Activated T-cell treated with anti-CD3 and anti-CD28 coated beads for 4 hours (primary cell): ENCODE measurements at places on chromosomes 13 and 19.

DNA sequence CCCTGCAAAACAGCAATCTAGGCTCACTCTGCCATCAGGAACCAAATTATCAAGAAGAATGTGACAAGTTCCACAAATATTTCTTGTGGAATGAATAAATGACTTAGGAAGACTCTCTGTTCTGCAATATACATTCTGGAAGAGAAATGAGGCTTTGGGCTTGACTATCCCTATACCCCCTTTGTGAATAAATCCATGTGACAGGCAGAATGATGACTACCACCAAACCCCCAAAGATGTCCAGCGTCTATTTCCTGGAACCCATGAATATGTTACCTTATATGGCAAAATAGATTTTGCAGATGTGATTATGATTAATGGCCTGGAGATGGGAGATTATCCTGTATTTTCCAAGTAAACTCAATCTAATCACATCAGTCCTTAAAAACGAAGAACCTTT is 139.3 kb downstream of the ENOX1 start:
- no peak for DNase-seq

DNA sequence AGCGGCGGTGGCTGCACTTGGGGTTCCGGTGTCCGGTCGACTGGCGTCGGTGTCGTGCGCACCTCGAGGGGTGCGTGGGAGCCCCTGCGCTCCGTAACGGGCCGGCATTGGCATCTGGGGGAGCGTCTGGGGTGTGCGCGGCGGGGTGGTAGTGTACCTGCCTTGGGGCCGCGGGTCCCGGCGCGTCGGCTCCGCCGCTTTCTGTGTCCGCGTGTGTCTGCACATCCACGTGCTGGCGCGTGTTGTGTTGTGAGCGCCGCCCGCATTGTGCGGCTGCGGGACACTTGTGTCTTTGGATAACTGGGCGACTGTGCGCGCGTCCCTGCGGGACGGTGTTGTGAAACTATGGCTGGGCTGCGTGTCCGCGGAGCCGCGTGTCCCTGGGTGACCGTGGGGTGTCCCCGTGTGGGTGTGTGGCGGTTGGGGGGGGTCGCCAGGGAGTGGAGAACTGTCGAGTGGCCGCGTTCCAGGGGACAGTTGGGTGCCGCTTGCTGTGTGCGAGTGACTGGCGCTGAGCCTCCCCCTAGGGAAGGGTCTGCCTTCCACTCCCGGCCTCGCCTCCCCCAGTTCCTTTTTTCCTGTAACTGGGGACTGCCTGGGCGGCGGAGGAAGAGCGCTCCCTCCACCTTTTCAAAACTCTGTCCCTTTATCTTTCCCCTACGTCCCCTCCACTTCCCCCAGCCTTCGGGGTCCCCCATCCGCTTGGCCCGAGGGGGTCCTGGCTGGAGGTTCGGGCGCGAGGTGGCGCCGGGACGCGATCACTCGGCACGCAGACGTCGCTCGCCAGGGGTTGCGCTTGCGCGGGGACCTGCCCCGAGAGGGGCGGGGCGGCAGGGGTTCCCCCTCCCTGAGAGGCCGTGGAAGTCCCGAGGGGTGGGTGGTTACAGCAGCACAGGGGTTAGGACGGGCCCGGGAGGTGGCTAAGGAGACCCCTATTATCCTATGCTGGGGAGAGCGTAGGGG is 5.7 kb upstream of the NFIC start:
- DNase-seq = peak; percentile 74

- no peak for DNase-seq
These were observed 39.3 kb upstream of the KL start for GRCh38 chr13:32976912-32977311.

DNA sequence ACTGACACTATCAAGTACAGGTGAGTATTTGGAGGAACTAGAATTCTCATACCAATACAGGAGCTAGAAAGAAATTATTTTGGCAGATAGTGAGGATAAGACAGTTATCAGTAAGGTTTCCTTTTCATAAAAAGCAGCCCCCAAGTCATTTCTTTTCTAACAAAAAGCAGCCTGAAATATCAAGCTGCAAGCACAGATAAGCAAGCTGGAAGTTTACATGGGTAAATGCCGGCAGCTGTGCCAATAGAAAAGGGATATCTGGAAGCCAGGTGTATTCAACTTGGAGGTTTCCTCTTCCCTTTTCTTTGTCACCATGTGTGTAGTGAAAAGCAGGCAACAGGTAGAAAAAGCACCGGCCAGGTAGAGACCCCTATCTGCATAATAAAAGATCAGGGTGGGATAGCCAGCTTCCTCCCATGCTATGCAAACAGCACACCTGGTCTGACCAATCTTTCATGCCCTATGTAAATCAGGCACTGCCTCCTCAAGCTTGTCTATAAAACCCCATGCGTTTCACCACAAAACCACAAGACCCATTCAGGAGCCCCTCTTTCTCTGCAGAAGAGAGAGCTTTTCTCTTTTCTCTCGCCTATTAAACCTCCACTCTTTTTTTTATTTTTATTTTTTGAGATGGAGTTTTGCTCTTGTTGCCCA is 22.9 kb downstream of the CYP4F2 start:
- no peak for DNase-seq

- DNase-seq = no peak
These were observed 73.8 kb downstream of the CCDC70 start for GRCh38 chr13:51935326-51936171.

- DNase-seq = no peak
These were observed 20.3 kb upstream of the GAS6 start for GRCh38 chr13:113883921-113884804.

DNA sequence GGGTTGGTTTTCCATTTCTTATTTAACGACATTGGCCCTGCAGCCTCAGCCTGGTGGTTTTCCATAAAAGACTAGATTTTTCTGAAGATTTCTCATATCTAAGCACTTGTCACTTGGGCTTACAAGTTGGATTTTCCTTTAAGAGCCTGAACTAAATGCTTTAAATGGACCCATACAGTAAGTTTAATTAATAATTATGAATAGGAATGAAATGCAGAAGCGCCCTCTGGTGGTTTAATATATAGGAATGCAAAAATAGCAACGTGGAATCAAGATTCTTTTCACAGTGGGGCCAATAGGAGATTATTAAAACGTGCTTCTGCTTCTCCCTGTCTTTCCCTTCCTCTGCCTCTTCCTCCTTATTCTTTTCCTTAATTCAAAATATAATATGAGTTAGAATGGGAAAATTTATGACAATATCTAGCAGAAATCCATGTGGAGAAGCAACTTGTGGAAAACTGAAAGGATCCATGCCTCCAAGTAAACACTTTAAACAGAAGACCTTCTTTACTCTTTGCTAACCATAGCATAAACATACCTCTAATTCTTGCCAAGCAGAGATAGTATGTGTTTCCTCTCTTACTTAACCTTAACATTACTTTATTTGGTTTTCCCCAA is 324.0 kb downstream of the GPC5 start:
- no peak for DNase-seq

DNA sequence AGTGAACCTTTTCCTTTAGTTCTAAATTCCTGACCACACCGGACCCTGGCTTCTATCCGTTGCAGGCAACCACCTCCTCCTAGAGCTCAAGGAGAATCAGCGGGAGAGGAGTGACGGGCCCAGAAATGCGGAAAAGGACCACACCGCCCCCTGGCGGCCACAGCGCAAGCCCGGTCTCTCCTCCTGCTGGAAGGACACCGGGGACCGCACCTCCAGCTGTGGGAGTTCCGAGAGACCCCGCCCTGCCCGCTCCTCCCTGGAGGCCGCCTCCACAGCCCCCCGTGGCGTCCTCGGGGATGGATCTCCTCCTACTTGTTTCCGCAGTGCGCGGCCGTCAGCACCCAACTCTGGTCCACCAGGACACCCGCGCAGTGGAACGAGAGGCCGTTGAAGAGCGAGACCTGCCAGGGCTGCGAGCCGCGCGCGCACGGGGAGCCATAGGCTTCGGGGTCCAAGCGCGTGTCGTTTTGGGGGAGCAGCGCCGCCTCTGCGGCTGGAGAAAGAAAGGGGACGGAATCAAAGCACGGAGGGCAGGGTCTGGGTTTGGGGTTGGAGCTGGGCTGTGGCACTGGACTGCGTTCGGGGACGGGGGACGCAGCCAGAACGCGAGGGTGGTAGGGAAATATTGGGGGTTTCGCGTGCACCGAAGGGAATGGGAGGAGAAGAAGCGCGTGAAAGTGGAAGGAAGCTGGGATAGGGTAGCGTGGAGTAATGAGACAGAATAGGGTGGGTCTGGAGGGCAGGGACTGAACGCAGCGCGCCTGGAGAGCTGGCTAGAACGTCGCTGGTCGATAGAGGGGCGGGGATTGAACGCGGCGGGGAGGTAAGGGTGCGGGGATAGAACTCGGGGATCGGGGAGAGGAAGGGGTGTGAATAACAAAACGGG is 2.5 kb downstream of the KLK10 start:
- peak; percentile 49 for DNase-seq

- DNase-seq = no peak
These were observed 50.0 kb downstream of the STARD13 start for GRCh38 chr13:33235564-33235963.

DNA sequence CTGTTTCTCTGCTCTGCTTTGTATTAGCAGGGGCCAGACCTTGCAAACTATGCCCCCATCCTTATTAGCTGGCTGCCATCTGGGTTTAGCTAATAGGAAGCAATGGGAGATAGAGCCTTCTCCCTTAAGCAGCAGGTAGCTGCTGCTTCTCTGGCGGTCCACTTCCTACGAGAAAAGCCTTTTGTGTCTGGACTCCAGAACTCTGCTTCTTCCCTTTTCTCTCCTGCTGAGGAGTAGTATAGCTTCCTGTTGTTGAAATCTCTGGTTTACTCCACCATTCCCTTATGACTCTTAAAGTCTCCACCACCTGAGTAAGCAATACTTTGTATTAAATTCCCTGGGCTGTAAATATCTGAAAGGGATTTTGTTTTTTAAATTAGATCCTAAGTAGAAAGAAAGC is 147.1 kb downstream of the DNAJC15 start:
- DNase-seq = no peak

- DNase-seq = no peak
These were observed 1.2 kb upstream of the ZNF626 start for GRCh38 chr19:20662421-20663105.

DNA sequence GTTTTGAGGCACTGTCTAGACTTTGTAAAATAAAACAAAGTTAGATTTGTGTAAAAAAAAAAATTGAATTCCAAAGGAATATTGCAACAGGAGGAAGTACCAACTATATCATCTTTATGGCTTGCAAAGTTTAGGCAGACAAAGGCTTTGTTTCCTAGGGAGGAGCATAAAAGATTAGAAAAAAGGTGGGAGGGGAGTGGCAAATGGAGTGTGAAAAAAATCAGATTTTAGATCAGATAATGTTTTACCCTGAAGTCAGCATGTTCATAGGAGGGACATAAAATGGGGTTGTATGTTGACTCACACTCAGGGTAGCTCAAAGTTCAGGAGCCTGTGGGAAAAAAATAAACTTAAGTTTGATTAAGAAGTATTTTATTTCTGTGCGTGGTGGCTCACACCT is 3.7 kb downstream of the ZNF85 start:
- no peak for DNase-seq

GRCh38 chr19:19149435-19149834 is 11.2 kb upstream of the TMEM161A start:
- DNase-seq = no peak

DNA sequence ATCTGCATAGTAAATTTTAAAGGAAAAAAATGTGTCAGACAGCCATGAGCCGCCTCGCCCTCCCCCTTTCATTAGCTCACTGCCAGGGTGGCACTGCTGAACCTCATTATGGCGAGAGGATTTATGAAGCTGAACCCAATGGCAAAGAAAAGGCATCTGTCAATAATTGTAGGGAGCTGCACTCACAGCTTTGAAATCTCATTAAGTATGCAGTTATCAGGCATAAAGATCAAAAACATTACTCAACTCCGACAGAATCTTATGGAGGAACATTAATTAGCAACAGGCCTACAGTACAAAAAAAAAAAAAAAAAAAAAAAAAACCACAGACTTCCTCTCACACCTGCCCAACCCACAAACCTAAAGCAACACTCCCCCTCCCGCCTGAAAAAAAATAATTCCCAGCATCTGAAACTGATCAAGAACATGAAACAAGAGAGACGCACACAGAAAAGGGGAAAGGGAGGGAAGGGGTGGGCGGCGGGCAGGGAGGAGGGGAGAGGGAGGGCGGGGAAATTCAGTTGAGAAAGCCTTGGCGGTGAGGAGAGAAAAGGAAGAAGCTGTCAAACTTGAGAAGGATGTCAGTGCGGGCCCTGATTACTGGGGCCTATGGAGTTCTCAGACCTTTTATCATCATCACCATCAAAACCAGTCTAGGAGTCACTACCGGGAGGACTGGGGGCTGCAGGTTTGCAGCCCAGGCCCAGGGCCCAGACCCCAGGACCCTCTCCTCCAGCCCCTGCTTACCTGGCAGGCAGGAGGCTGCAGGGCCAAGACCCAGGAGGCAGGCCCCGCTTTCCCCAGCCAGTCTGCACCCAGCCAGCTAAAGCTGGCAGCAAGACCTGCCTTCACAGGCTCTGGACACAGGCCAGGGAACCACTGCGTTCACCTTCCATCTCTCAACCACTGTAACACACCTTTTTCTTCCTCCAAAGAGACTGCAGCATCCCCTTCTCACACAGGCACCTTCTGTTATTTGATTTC is 8.9 kb downstream of the TSHZ3 start:
- no peak for DNase-seq

GRCh38 chr19:44871809-44872208 is 19.2 kb upstream of the TOMM40 start:
- DNase-seq = no peak

- no peak for DNase-seq
These were observed 1219.5 kb upstream of the PCDH20 start for GRCh38 chr13:62635161-62635560.

DNA sequence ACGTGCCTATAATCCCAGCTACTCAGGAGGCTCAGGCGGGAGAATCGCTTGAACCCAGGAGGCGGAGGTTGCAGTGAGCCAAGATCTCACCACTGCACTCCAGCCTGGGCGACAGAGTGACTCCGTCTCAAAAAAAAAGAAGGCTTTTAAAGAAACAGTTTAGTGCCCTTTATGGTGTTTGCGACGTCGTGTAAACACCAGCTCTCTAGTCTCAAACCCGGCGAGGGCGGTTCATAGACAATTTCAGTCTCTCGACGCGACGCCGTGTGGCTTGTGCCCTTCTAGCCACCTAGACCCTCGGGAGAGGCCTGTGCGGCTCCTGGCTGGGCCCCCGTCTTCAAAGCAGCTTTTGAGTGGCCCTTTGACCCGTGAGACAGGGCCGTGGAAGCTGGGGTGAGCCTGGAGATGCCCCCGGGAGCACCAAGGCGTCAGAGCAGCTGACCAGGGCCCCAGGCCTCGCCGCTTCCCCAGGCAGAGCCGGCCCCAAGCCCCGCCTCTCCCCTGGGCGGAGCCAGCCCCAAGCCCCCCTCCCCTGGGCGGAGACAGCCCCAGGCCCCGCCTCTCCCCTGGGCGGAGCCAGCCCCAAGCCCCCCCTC is 5.0 kb upstream of the MADCAM1 start:
- DNase-seq = no peak

- no peak for DNase-seq
These were observed 449.8 kb downstream of the DACH1 start for GRCh38 chr13:71417205-71417604.

DNA sequence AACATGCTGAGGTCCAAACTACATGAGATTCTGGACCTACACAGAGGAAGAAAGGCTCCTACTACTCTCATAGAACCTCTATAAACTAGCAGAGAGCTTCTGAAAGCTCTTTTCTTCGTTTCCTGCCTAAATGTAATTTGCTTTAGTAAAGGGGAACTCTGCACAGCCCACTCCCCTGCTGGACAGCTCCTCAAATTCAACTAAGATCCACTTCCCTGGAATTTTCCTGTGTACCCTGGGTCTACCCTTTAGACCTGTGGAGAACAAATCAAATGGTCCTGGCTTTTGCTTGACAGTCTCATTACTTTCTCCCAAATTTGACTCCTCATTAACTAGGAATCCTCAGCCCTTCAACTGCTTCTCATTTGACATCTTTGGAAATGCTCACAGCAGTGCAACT is 3.5 kb upstream of the DCLK1 start:
- no peak for DNase-seq

GRCh38 chr19:14072535-14073260 is at the start of gene MISP3:
MISP3 (plus strand) TSS chr19:14072786; CDS start chr19:14073310, 524 bp downstream.
- DNase-seq = no peak
